ENCODE measurements at places on chromosomes 12 and 14. TPM values are rescaled to one million over a fixed set of nuclear protein-coding genes. Genes with fewer than 3 reads are reported as not detected.

- no peak for DNase-seq
Observed at GRCh38 chr12:123512838-123513665, 20.5 kb downstream of the RILPL1 start.

Gene WIF1
- total RNA-seq: not detected

- no peak for DNase-seq
Observed at GRCh38 chr12:96879301-96879700, 27.8 kb upstream of the NEDD1 start.

DNA sequence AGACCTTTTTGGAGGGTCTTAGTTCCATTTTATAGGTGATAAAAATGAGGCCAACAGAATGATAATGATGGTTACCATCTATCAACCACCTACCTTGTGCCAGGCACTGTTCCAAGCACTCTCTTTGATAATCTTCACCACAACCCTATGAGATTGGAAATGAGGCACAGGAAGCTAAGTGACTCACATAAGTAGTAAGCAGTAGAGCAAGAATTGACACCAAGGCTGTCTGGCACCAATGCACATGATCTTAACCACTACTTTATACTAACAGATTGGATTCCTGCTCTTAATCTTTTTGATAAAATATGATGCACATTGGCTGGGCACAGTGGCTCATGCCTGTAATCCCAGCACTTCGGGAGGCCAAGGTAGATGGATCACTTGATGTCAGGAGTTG, 91.4 kb downstream of the DRAM1 start:
- no peak for DNase-seq

DNA sequence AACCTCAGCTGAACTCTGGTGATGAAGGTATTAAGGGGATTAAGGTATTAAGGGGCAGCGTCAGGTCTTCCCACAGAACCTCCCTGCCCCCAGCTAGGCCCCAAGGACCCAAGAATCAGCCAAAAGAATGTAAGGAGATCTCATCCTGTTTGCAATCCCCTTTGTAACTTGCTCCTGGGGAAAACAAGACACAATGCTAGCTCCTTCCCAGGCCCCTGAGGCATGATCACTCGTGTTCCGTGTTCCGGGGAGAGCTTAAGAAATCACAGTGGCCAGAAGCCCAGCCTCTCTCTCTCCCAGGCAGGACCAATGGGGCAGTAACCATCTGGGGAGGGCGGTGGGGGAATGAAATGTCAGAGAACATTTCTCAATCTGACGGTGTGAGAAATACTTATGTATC, 33.2 kb downstream of the PIGH start:
- DNase-seq: no peak

GRCh38 chr14:32534145-32534544, 205.0 kb downstream of the AKAP6 start:
- DNase-seq: no peak

DNA sequence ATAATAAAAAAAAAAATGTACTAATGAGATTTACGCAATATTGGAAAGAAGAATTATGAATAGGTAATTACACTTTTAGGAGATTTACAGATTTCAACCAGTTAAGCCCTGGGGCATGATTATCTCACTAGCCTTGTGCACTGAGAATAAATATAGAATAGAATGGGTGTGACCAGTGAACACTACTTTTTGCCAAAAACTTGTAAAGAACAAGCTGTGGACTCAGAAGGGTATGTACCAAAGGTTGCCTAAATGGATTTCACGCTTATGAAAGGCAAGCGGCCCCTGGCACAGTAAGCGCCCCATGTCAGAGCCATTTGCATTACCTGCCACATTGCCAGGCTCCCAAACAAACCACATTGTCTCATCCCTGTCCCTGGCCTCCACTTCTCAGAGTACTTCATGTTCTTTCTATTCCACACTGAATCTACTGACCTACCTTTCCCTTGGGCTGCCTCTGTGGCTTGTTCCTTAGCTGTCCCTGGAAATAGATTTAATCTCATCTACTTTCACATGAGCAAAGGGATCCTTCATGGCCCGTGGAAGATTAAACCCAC, 170.6 kb upstream of the DIO2 start:
- no peak for DNase-seq

Gene MANSC1
- total RNA-seq: 72.1 TPM

- DNase-seq: no peak
Observed at GRCh38 chr14:102418169-102418852, 55.6 kb downstream of the TECPR2 start.

Measured in ascending aorta (tissue), 2 donors.